ENCODE measurements at places on chromosomes 5 and 9.

DNA sequence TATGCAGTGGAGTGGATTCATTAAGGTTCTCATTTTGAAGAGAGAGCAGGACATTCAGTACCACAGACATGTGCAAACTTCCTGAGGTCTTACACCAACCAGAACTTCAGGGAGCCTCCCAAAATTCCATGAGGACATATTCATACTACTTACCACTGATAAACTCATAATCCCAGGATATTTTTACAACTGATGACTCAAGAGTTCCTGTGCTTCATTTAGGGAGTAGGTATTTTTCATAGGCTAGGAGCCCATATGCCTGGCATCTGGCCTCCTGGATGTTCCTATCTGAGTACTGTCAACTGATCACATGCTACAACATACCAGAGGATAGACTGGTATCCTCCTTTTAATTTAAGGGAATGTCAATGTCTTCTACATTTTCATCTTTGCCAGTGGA, 578.0 kb downstream of the EFNA5 start:
- no peak for DNase-seq

GRCh38 chr9:130692321-130692720, 1.3 kb upstream of the EXOSC2 start:
- DNase-seq = no peak

DNA sequence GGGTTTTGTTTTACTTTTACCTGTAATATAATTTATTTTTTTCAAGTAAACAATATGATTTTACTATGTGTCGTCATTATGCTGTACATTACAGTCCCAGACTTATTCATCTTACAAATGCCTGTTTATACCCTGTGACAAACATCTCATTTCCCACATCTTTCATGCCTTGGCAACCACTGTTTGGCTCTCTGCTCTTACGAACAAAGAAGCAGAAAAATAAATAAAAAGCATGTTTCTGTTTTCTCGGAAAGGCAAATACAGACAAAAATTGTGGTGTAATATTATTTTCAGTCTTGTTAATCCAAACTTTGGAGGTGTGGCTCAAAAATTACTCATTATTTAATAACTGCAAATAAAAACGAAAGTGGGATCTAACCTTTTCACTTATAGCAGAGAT, 393.0 kb downstream of the CDH12 start:
- DNase-seq = no peak

DNA sequence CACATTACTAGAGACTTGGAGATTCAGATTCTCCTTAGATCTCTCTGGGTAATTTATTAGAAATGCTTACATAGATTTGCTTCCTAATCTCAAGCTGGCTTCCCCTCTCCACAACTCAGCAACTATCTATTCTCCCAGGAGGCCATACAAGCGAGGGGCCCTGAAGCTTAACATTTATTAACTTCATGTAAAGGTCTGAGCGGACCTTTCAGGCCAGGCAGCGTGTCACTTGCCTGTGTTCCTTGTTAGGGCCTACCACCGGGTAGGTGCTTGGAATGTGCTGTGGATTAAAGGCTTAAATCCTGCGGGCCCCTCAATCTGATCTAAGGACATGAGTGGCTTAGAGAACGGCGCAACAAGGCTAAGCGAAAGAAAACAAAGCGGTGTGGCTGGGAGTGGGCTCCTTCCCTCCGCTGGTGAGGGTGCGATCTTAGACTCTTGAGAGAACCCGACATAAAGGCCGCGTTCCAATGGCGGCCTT, 712 bp upstream of the HSPA4 start:
- no peak for DNase-seq

DNA sequence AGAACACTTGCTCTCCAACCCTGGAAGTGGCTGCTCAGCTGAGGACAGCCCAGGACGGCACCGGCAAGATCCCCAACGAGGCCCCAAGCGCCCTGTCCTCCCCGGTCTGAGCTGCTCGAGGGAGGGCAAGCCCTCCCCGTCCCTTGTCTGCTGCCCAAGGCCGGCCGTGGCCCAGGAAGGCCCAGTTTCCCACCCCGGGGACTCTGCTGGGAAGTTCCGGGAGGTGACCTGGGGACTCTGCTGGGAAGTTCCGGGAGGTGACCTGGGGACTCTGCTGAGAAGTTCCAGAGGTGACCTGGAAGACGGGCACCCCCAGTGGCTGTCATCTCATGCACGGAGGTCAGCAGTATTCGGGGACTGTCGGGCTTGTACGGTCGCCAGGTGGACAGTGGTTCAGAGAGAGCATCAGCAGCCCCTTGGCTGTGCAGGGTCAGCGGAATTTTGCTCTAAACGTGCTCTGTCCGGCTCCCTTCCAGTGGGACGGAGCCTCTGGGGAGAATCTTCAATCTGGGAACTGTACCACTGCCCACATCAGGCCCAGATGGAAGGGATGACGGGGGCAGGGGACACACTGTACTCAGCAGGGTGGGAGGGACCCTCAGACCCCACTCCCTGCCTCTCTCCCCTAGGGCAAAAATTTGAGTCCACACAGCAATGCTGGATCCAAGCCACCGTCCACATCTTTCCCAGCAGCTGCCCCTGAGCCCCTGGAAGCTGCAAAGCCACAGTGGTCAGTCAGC, 7.2 kb downstream of the NACC2 start:
- no peak for DNase-seq

DNA sequence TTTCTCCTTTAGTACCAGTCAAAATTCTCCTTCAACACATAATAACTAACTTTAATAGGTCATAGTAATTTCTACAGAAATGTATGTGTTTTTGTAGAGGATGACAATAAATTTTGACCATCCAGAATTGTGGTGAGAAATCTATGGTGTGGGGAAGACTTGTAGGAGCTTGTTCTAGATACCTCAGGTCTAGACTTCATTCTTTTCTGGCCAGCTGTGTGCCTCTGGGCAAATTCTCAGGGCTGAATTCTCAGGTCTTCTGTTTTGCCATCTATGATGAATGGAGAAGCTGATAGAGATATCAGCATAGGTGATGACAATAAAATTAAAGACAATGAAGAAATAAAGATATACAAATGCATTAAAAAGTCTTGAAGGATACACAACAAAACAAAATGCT, 298.6 kb upstream of the MEF2C start:
- DNase-seq = no peak

DNA sequence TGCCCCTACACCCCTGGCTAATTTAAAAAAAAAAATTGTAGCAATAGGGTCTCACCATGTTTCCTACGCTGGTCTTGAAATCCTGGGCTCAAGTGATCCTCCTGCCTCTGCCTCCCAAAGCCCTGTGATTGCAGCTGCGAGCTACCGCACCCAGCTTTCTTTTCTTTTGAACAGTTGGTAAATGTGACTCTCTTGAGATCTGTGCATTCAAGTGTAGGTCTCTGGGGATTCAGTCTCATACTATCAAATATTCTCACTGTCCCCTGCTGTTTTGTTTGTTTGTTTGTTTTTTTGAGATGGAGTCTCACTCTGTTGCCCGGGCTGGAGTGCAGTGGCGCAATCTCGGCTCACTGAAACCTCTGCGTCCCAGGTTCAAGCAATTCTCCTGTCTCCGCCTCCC, 42.3 kb upstream of the CXXC5 start:
- DNase-seq = no peak

DNA sequence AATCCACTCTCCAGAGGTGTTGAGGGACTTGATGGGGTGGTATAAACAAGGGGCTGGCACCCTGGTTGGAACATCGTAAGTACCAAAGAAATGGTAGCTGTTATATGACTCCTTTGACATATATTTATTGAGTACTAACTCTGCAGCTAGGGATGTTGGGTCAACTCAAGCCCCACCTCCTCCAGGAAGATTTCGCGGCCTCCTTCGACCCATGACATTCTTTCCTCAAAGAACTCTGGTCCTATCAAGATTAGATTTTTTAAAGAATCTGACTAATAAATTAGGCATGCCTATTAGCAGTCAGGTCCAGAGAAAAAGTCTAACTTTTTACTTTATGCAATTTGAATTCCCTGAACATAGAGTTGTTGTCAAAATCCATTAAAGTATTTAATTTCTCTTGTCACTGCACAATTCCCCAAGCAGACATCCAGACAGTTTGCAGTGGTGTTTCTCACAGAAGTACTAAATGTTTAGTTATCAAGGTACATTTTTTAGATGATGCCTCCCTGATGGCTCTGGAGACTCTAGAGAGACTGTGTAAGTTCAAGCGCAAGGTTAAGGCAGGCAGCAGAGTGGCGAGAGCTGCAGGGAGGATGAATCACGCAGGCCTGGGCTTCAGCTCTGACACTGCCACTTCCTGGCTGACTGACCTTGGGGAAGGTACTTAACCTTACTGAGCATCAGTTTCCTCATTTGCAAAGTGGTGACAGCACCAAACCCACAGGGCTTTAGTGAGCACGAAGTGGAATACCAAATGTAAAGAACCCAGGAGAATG, 209.6 kb downstream of the TTLL11 start:
- DNase-seq = no peak

Data from NCI-H2029 treated with DMSO at 0.1 percent for 48 hours (cell line).